ENCODE measurements at places on chromosomes 2 and 18. TPM values are rescaled to one million over a fixed set of nuclear protein-coding genes. Genes with fewer than 3 reads are reported as not detected.

KATNAL2 gene
- 3.7 TPM for total RNA-seq

AMER3 gene
- not detected for total RNA-seq

DNA sequence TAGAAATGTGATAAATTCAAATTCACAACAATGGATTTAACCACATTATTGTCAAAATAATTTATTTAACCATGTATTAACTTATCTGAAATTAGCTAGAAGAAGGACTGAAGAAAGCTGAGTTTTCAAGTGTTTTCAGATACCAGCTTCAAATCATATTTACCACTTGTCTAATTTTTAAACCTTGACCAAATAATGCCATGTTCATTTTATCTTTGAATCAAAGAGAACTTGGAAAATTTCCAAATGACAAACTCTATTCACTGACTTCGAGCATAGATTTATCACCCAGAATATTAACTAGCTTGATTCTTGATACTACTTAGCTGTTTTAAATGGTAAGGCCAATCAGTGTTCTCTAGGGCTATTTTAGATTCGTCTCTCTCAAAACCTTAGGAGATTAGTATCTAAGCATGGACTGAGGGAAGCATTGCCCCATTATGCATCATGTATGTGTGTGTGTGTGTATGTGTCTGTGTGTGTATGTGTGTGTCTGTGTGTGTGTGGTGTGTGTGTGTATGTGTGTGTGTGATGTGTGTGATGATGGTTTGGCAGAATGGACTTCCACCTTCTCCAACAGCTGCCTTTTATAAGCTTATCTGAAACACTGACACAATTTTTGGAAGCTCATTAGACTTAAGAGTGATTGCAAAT, 667.5 kb upstream of the FANCL start:
- DNase-seq, result no peak

DNA sequence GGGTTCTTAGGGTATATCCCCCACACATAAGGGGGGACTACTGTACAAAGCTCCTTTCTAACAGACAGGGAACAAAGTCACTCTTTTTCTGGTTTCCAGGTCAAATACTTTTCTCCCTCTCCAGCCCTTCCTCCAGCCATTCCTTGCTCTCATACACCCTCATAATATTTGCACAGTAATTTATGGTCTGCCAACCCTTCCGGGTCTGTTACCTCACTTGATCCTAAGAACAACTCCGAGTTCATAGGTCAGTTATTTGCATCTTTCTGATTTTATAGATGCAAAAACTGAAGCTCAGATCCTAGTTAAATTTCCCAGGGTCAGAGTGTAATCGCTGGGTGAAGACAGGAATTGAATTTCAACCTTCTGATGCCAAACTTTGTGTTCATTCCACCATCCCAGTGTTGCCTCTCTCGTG, 14.8 kb upstream of the MATN3 start:
- DNase-seq, result no peak

DNA sequence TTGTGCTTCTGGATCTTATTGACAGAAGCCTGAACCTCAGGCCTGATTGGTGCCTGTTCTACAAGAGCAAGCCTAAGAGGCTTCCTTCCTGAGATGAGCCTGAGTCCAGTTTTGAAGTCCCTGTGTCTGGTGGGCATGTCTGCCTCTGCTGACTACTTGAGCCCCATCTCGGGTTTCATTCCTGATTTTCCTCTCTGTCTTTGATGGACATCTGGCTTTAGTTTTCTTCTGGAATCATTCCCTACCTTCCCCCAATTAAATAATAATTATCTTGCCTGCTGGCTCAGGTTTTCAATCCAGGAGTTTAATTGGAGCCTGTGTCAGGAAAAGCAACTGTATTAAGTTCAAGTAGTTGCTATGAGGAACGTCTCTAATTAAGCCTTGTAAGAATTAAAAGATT, 135.5 kb upstream of the MC4R start:
- no peak for DNase-seq

All from Daoy (cell line).